MV-4-11 (cell line): ENCODE measurements at places on chromosomes 1 and 21.

DNA sequence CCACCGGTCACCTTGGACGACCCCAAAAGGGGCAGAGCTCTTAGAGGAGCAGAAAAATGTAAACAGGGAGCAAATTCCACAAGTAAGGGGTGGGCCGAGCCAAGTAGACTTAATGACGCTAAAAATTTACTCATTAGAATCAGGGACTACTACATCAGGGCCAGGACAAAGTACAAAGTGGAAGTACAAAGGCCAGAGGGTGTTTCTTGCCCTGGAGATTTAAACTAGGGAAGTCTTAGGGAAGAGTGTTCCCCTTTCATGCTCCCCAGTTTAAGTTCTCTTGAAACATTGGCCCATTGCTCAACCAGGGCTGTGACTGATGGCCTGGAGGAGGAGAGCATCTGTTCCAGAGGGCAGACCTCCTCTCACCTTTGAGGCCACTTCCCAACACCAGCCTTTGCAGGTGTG lies 48.6 kb downstream of the BACH1 start:
- peak; percentile 60 for DNase-seq

DNA sequence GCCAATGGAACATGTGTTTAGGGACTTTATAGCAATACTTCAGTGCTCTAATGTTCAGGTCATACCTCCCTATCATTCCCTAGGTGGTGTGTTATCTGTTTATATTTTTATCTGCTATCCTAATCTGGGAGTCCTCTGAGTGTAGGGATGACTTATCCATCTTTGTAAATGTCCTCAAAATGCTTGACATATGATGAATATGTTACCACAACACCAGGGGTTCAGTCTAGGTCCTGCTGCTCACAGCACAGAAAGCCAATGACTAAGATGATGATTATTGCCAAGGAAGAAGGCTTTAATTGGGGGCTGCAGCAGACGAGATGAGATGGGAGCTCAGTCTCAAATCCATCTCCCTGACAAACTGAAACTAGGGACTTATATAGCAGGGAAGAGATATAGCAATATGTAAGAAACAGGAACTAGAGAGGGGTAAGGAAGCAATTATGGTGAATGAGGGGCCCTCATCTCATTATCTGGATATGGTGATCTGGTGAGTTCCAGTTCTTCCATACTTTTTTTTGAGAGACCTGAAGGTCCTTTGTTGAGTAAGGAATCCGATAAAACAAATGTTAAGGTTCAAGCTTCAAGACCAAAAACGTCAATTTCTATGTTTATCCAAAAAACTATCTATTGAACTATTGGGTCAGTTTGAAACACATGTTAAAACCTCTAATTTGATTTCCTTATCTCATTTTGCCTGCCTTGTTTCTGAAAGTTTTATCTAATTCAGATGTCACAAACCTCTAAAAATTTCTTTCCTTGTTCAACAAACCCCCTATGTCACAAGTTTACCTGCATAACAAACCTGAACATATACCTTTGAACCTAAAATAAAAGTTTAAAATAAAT lies 256.7 kb upstream of the CACYBP start:
- peak; percentile 68 for DNase-seq

GRCh38 chr1:221206076-221206475 lies 326.8 kb downstream of the HLX start:
- DNase-seq = no peak

GRCh38 chr1:8318436-8318835 lies 522 bp downstream of the SLC45A1 start:
- DNase-seq = no peak

GRCh38 chr1:44759077-44759476 lies 16.3 kb upstream of the RPS8 start:
- DNase-seq = no peak

- DNase-seq = no peak
Observed at GRCh38 chr1:100076744-100077143, 56.0 kb downstream of the SASS6 start.

GRCh38 chr1:235867903-235868469 lies 1.3 kb upstream of the LYST start:
- DNase-seq = no peak

GRCh38 chr1:112247036-112247597 lies 148.9 kb upstream of the CTTNBP2NL start:
- DNase-seq = no peak
